ENCODE measurements at places on chromosomes 4 and X.

- DNase-seq, result no peak
These were observed 721 bp upstream of the TMEM150C start for GRCh38 chr4:82562564-82562854.

GRCh38 chrX:80237072-80237471, 183.2 kb upstream of the TENT5D start:
- no peak for DNase-seq

- no peak for DNase-seq
These were observed 85.0 kb downstream of the HPGD start for GRCh38 chr4:174437324-174437723.

DNA sequence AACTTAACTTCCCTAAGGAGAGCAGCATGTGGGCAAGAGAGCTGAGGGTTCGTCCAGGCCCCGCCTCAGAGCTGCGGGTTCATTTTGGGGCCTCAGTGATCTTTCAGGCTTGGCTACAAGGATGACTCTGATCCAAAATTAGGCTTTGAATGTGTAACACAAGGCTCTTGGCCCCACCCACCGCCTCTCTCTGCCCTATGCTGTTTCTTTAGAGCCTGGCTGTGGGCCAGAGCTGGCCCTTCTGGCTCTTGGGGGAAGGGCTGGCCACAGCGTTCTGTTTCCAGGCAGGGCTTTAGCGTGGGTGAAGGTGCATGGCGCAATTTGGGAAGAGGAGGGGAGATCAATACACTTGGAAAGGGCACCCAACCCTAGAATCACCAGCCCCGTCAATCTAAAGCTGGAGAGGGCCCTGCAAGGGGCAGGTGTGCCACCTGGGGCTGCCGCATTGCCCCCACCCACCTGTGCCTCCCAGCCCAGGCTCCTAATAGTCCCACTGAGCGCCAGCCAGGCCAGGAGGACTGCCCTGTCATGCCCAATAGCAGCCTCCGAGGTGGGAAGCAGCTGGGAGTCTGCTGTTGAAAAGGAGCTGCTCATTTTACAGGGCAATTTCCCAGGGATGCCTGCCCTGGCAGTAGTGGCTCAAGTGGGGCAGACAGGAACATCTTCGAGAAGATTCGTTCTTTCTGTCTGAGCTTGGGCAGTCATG, 84.5 kb upstream of the MAML3 start:
- peak; percentile 96 for DNase-seq

DNA sequence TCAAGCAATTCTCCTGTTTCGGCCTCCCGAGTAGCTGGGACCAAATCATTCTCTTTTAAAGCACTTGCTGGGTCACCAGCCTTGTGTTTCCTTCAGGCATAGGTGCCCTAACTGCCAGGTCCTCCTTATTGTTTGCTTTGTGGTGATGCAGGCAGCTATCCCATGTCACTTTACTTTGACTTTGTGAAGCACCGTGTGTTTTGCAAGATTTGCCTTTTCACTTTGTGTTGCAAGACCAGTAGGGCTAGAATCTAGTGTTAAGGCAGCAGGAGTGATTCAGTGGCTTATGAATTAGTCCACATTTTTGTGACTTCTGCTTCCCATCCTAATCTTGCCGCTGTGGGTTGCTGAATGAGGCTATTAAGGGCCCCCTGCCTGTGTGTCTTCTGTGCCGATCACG, 20.2 kb downstream of the SYAP1 start:
- no peak for DNase-seq

DNA sequence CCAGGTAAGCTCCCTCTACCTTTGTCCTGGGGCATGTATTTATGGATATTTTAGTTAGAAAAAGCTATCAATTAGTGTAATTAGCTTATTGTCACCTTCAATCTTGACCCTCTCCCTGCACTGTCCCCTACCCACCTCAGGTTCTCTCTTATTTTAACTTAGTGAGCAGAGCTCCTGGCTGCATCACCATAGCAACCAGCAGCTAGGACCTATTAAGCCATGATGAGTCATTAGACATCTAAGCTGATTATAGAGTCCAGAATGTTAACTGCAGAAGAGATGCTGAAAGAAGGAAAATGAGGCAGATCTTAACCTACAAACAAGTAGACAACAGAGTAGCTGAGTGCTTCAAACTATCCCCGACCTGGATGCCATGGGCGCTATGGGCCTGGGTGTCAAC, 36.6 kb downstream of the MAGEE2 start:
- DNase-seq, result no peak

DNA sequence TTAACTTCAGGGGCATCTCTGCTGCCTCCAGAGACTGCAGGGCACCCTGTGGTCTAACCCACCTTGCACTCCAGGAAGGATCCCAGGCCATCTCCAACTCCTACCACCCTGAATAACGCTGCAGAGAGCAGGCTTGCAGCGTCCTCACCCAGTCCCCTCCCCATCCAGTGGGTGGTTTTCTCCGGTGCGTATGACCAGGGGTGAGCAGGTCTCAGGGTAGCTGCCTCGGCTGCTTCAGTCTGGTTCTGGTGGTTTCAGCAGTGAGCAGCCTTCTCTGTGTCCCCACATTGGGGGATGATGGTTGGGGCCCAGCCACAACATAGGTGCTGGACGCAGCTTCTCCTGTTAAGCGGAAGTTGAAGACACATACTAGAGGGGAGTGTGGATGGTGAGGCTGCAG, 38.6 kb upstream of the SORCS2 start:
- peak; percentile 72 for DNase-seq

GRCh38 chr4:48047421-48047844, 30.9 kb downstream of the NIPAL1 start:
- DNase-seq, result no peak

- DNase-seq, result no peak
These were observed 47.4 kb downstream of the NRK start for GRCh38 chrX:105869701-105870100.

- DNase-seq, result no peak
These were observed 47.0 kb upstream of the SCOC start for GRCh38 chr4:140326395-140326993.

DNA sequence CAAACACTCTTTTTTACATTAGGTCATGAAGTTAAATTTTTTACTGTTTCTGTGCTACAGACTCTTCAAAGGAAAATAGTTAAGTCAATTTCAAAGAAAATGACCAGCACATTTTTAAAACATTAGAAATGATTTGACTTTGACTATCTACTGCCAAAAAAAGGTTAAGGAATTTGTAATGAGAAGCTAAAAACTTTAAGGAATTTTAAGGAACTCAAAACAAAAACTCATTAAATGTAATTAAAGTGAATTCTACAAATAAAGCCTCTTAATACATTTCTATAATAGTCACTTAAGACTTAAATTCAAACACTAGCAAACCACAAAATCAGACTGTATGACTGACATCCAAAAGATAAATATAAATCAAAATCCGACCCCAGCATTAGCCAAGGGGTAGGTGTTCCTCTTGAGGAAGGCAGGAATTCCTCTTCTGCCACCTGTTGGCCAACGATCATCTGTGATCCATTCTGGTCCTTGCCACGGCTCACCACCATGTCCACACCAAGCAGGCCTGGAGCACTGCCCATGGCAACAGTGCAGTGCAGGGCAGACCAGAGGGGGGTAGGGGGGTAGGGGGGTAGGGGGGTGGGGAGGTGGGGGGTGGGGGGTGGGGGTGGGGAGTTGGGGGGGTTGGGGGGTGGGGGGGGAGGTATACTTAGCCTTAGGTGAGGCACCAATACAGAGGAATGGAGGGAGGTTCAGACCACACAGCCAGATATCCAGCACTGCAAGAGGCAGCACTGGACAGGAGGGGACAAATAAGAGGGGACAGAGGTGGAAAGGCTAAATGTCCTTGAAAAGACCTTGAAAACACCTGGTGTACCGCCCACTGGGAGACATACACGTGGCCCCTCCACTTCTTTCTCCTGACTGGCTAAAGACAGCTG, 287.4 kb downstream of the CHIC1 start:
- no peak for DNase-seq

DNA sequence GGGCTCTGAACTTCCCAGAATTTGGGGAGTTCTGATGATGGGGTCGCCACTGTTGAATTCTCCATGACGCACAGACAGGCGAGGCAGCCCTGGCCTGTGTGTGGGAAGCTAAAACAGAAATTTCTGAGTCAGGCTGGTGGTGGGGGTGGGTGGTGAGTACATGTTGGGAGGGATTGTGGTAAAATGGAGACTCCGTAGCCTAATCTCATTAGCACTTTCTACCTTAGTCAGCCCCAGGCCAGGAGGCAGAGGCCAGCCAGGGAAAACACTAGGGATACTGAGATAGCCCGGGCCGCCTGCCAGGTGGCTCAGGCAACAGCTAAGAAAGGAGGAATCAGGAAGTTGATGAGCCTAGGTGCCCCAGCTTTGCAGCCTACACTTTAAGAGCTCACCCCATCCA, 39.3 kb upstream of the NHSL2 start:
- DNase-seq, result no peak

- DNase-seq, result no peak
These were observed 57.1 kb downstream of the RBM46 start for GRCh38 chr4:154838155-154838554.

- no peak for DNase-seq
These were observed 49.4 kb downstream of the SLC9A6 start for GRCh38 chrX:136034668-136035067.

DNA sequence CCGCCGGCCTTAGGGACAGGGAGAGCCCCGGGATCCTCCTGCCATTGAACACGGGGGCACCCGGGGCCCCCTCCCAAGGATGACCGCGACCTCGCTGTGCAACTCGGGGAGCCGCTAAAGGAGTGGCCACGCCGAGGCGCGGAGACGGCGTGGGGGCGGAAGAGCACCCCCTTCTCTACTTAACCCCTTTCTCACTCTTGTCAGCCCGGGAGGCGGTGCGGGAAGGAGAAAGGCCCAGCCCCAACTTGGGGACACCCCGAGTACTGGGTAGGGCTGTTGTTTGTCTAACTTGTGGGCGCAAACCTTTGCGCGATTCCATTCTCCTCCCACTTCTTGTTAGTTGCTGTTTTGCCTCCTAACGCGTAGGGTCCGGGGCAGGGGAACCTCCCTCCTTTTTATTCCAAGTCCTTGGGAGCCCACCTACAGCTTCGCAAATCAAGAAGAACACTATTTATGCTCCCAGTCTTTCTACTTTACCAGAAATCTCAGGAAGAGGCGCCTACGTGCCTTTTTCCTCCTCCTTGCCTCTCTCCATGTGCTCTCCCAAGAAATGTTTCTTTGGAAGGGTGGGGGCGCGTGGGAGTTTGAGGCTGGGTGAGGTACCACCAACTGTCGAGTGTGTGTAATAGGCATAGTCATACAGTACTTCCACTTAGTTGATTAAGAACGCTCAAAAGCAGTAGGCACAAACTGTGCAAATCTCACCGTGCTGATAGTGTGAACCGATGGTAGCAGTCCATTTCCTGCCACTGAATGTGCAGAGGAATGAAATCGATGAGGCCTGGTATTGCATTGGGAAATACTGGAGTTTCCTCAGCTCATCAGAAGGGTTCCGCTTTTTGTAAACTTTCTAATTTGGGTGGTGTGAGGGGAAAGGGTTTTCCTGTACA, 813 bp downstream of the DIAPH2 start:
- DNase-seq, result peak; percentile 81

DNA sequence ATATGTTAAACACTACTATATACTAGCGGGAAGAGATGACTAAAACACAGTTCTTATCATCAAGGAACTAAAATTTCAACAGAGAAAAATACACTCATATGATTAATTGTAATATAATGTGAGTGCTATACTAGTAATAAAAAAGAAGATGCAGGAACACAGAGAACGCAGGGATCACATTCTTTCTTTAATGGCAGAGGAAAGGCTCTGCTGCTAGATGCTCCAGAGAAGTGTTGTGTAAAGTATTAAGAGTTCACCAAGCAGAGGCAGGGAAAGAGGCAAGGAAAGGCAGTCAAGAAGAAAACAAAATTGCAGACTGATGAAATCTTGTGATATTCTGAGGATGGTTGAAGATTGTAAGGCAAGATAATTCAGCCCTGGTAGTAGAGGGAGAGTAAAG, 394.7 kb downstream of the PDGFC start:
- DNase-seq, result no peak

- DNase-seq, result no peak
These were observed 73.7 kb downstream of the GABRA2 start for GRCh38 chr4:46316215-46316614.

- no peak for DNase-seq
These were observed 146.2 kb upstream of the TLL1 start for GRCh38 chr4:165726831-165727230.

DNA sequence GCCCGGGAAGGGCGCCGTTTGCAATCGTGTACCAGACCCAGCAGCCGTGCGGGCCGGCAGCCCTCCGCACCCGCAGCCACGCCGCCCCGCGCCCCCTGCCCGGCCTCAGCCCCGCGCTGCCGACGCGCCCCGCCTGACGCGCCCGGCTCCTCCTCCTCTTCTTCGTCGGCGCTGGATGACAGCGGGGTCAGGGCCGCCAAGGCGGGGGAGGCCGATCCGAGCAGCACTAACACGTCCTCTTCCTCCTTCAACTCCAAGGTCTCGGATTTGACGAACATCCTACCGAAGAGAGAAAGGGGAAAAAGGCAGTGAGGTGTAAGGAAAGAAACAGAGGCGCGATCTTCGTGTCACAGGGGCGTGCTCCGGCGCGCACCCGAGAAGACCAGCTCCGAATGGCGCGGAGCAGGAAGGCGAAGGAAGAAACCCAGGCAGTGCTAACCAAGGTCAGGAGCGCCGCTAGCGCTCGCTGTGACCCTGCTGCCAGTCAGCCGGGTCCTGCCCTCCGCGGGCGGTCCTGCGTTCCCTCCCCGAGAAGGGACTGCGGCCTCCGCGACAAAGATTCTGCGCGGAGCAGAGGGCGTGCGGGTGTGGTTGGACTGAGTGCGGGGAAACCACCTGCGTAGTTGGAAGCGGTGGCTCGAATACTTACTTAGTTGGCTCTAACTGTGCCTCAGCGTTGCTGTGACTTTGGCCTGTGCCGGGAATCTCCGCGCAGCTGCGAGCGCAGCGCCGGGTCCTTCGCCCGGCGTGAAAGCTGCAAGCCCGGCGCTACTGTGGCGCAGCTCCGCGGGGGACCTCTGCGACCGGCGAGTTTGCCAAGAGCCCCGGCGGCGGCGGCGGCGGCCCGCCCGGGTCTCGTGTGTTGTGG, 548 bp downstream of the NEUROG2 start:
- no peak for DNase-seq

- DNase-seq, result peak; percentile 72
These were observed 21.8 kb upstream of the JAKMIP1 start for GRCh38 chr4:6221851-6222760.

DNA sequence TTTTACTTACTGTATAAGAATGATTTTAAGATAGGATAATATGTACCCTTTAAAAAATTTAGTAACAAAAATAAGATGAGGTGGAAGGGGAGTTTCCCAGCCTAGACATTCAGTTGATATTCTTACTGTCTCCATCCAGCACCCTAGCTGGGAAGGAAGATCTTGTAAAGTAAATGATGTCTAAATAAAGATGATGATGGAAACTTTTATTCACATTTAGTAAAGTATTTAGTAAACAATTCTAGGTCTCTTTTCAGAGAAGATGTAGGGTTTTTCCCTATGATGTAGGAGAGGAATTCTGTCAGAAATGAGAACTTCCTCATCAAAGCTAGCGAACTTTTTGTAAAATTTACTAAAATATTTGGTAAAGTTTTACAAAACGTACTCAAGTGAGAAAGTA, 136.8 kb downstream of the RAPGEF2 start:
- DNase-seq, result no peak

DNA sequence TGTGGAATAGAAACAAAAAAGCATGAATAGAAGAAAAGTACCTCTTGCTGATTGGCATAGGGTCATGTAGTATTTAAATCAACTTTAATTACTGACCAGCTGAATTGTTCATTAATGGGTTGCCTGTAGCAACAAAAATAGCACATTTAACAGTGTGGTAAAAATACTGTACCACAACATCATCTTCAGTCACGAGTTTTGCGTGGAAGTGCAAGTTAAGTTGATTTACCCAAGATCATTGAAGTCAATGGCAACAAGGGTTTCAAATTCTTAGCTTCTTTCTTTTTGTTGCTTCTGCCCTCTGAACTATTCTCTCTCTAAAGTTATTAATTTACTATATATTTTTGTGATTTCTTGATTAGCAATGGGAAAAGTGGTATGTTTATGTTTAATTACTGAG, 526.6 kb downstream of the C4orf33 start:
- DNase-seq, result no peak

Data from posterior vena cava (tissue), 2 donors.